ENCODE measurements at places on chromosomes 7 and 10. TPM values are rescaled to one million over a fixed set of nuclear protein-coding genes. Genes with fewer than 3 reads are reported as not detected.

Gene TWIST1
- total RNA-seq = 1.1 TPM

Gene ODAD2
- 2.3 TPM for total RNA-seq

Gene COG5
- 23.2 TPM for total RNA-seq

Gene ETV1
- total RNA-seq = 15.6 TPM

Gene ORC5
- 17.3 TPM for total RNA-seq

Gene SPACDR
- total RNA-seq = 0.89 TPM

Gene LIPF
- total RNA-seq = not detected

Gene SFRP5
- 3.0 TPM for total RNA-seq

Gene ZCWPW1
- 0.81 TPM for total RNA-seq

Gene IL6
- total RNA-seq = 1.8 TPM

Gene PRKCQ
- total RNA-seq = 0.65 TPM

Gene SORCS1
- total RNA-seq = 0.38 TPM

Gene CNPY1
- not detected for total RNA-seq

Gene BHLHA15
- 1.1 TPM for total RNA-seq

Gene ANKRD61
- not detected for total RNA-seq

Gene TFPI2
- 15.0 TPM for total RNA-seq

Gene ZC3HAV1L
- 22.8 TPM for total RNA-seq

Gene MACROH2A2
- total RNA-seq = 46.8 TPM

Gene MUC3A
- not detected for total RNA-seq

Gene ENO4
- total RNA-seq = 2.3 TPM

Gene SAP25
- total RNA-seq = 2.8 TPM

Gene SLC39A12
- not detected for total RNA-seq

Gene MMP21
- not detected for total RNA-seq

Gene RAB19
- total RNA-seq = 0.33 TPM

Gene EMX2
- total RNA-seq = 2.3 TPM

Gene MARVELD1
- 61.7 TPM for total RNA-seq

Gene DENND2A
- total RNA-seq = 4.7 TPM

Gene STK31
- total RNA-seq = not detected

Gene PDZD7
- total RNA-seq = 5.5 TPM

Gene CALHM2
- total RNA-seq = 3.9 TPM

Gene FLNC
- 232 TPM for total RNA-seq

Gene SND1
- total RNA-seq = 148 TPM

Gene ADAM8
- 0.81 TPM for total RNA-seq

Gene HMX3
- not detected for total RNA-seq

Gene FGFBP3
- total RNA-seq = 0.33 TPM

Gene FAM237B
- not detected for total RNA-seq

Gene SLC26A5
- total RNA-seq = not detected

Gene ZNF804B
- not detected for total RNA-seq

Gene SPDYE2
- total RNA-seq = not detected

Gene TEX47
- not detected for total RNA-seq

Gene NEURL1
- total RNA-seq = 0.51 TPM

Gene PLAC9
- total RNA-seq = not detected

Gene IGF2BP3
- total RNA-seq = 39.0 TPM

Gene VSTM4
- 1.6 TPM for total RNA-seq

Gene GBX1
- not detected for total RNA-seq

Gene ELN
- 0.38 TPM for total RNA-seq

Gene SPDYE18
- total RNA-seq = not detected

Gene PPP1R17
- total RNA-seq = not detected

Gene ARPC1A
- 147 TPM for total RNA-seq

Gene STEAP2
- total RNA-seq = 1.3 TPM

Gene TCF7L2
- total RNA-seq = 8.9 TPM

Gene MRC1
- not detected for total RNA-seq

Gene GJD4
- not detected for total RNA-seq

Gene HOXA11
- total RNA-seq = 24.2 TPM

Gene ATOH7
- total RNA-seq = 0.16 TPM

Gene CUBN
- 0.16 TPM for total RNA-seq

Gene FAM25G
- total RNA-seq = not detected

Gene FFAR4
- not detected for total RNA-seq

Gene CCT6A
- total RNA-seq = 176 TPM

Gene GNAI1
- 22.9 TPM for total RNA-seq

All from mesangial cell (primary cell).